ENCODE measurements at places on chromosomes 16 and 17.

DNA sequence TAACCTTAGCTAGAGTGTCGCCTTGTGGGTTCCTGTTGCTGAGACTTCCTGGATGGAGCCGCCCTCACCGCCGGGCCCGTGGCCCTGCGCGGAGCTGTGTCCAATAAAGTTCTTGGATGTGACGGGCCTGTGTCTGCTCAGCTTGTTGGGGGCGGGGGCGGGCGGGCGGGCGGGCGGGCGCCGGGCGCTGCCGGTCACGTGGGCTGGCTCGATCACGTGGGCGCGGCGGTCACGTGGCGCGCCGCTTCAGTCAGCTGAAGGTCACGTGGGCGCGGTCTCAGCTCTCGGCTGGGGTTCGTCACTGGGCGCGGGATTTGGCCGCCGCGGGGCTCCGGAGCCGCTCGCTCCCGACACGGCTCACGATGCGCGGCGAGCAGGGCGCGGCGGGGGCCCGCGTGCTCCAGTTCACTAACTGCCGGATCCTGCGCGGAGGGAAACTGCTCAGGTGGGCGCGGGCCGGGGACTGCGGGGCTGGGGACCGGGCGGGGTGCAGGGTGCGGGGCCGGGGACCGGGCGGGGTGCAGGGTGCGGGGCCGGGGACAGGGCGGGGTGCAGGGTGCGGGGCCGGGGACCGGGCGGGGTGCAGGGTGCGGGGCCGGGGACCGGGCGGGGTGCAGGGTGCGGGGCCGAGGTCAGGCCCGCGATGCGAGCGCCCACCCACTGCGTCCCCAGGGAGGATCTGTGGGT lies at the start of gene AMDHD2:
Gene AMDHD2 (plus strand): TSS at position 275 of the 687 bp plus-strand sequence. CDS start 88 bp downstream, at position 363.
- peak; percentile 69 for DNase-seq

DNA sequence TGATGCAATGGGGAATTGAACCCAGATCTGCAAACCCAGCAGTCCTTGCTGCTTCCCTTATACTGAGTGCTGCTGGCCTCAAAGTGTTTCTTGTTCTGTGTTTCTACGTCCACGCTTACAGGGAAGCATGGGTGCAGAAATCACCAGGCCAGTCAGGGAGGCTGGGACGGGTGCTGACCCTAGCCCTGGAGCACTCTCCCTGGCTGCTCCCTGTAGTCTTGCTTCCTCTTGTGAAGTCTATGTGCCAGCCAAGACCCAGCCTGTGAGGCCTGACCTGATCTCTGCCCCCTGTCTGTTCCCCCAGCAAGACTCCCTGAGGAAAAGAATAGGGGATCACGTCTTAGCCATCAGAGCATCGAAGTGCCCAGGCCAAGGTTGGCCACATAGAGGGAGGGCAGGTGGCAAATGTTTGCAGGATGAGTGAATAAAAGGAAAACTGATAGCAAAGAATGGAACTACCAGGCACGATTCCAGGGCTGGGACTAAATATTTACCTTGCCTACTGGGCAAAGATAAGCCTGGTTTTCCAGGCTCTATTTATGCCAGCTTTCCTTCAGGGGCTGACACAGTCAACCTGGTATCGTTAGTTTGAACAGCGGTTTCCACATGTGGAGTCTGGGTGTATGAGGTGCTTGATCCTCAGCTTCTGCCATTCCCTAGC lies 41.2 kb upstream of the RHOT1 start:
- no peak for DNase-seq

GRCh38 chr17:27082775-27083154 lies 211.1 kb upstream of the WSB1 start:
- no peak for DNase-seq

GRCh38 chr16:55370762-55371482 lies 46.9 kb downstream of the IRX6 start:
- DNase-seq: no peak

GRCh38 chr17:73750975-73751374 lies 106.7 kb upstream of the SDK2 start:
- DNase-seq: no peak

- DNase-seq: no peak
These were observed 29.5 kb downstream of the KAT7 start for GRCh38 chr17:49817993-49818392.

DNA sequence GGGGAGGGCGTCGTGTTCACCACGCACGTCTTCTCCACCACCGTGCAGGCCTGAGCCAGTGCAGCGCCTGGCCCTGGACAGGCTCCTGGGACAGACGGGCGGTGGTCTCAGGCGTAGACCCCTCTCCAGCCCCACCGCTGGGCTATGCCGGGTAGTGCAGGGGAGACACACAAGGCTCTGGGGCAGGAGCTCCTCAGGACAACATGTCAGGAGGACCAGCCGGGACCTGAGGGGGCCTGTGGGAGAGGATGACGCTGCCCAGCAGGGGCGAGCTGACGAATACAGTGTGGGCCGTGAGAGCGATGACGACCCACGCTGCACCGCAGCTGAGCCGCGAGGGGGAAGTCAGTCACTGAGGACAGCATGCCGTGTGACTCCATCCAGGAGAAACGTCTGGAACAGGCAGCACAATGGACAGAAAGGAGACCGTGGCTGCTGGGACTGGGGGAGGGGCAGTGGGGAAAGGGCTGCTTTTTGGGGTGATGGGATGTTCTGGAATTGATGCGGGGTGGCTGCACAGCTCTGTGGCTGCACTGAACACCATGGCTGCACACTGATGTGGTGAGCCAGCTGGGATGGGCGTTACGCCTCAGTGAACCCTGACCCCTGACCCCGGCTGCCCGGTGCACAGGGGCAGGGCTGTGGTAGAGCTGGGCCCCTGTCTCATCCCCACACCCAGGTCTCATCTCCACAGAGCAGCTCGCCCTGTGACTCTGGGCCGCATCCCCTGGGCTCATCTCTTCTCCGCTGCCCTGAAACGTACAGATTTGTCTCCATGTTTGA lies 20.2 kb downstream of the DNASE1 start:
- no peak for DNase-seq

DNA sequence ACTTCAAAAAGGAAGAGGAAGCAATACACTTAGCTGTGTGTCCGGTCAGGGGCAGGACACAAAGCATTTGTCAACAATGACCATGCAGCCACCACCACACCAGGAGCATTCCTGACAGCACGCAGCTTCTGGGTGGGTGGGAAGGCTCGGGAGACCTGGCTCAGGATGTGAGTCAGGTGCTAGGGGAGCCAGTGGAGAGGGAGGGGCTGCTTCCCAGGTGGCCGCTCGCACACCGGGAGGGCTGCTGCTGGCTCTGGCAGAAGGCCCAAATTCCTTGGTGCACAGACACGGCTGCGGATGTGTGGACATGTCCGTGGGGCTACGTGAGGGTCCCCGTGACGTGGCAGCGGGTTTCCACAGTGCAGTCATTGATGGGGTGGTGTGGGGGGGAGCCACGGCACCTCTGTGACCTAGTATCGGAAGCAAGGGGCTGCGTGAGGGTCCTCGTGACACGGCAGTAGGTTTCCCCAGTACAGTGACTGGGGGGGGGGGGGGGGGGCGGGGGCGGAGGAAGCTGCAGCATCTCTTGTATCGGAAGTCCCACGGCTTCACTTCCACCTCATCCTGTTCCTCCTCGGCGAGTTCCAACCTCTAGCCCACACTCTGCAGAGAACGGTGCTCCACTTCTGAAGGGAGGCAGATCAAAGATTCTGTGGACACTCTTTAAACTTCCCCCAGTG lies 112.8 kb downstream of the ZNF778 start:
- peak; percentile 92 for DNase-seq

DNA sequence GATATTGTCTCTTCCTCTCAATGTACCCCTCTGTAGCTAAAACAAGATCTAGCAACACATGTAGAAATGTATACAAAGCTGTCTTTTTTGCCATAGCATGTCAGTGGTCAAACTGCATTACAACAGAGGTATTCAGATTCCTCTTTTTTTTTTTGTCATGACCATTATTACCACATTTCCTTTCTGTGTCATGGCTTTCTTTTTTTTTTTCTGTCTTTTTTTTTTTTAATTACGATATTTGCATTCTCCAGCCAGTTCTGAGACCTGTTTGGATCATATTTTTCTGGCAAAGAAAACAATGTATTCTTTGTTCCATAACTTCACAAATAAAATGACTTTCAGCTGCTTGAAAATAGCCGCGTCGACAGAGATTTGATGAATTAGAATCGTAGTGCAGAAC lies 27.4 kb upstream of the CAPNS2 start:
- DNase-seq: no peak

- DNase-seq: no peak
These were observed 12.6 kb upstream of the FUS start for GRCh38 chr16:31167315-31167714.

GRCh38 chr16:270381-271255 lies 5.1 kb downstream of the RGS11 start:
- no peak for DNase-seq

DNA sequence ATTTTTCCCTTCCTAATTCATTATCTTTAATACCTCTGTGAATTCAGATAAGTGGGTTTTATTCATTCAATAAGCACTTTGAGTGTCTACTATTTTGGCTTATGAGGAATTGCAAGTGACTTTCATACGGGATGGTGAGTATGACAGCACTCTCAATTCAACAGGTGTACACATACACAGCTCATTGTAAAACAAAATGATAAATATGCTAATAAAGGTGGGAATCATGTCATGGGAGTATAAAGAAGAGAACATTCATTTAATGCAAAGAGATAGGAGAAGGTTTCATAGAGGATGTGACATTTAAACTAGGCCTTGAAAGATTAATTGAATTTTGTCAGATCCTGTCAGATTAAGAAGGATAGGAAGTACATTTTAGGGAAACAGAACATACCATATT lies 19.4 kb downstream of the NACA2 start:
- DNase-seq: no peak

DNA sequence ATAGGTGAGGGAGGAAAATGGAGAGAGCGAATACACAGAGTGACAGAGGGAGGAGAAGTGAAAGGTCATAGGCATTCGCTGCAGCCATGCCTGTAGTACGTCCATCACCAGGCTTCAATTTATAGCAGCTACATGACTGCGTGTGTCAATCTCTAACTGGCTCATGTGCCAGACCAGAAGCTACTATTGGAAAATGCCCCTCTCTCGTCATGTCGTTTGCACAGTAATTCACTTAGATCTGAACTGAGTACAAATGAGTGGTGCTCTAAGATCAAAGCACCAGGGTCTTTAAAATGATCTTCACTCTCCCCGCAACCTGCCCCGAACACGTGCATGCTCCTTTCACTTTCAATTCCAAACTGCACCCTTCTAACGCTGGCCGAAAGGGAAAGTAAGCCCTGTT lies 51.3 kb downstream of the ADCY9 start:
- no peak for DNase-seq

GRCh38 chr17:76865174-76865573 lies 3.0 kb upstream of the MGAT5B start:
- no peak for DNase-seq

GRCh38 chr17:72097144-72097543 lies 23.7 kb upstream of the SOX9 start:
- no peak for DNase-seq

GRCh38 chr16:30108059-30108850 lies 5.1 kb downstream of the GDPD3 start:
- no peak for DNase-seq

- no peak for DNase-seq
These were observed 85.1 kb downstream of the SOCS1 start for GRCh38 chr16:11170696-11171447.

- peak; percentile 90 for DNase-seq
These were observed 28.4 kb upstream of the MED13 start for GRCh38 chr17:62093188-62094155.

DNA sequence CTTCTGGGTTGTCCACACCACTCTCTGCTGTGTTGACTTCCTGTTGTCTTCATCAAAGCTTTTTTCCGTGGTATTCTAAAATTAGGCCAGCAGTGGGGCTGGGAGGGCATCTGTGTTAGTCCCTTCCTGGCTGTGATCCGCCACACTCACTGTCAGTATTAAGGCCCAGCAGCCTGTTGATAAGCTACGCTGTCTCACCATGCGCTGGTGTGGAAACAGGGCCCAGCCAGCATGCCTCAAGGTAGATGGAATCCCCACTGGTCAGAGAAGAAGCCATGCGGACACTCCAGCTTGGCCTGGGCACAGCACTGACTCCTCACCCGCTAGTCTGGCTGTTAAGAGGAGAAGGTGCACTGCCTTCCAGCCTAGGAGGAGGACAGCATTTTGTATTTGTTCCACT lies 11.4 kb downstream of the CDR2L start:
- no peak for DNase-seq

- DNase-seq: no peak
These were observed at the start of gene LGALS9 for GRCh38 chr17:27630607-27631410. Gene LGALS9 (plus strand): TSS chr17:27631188. CDS start chr17:27631266, 78 bp downstream.

GRCh38 chr17:72751746-72752145 lies 340.7 kb downstream of the SLC39A11 start:
- DNase-seq: no peak

GRCh38 chr17:79591695-79592094 lies 19.2 kb downstream of the RBFOX3 start:
- DNase-seq: no peak

DNA sequence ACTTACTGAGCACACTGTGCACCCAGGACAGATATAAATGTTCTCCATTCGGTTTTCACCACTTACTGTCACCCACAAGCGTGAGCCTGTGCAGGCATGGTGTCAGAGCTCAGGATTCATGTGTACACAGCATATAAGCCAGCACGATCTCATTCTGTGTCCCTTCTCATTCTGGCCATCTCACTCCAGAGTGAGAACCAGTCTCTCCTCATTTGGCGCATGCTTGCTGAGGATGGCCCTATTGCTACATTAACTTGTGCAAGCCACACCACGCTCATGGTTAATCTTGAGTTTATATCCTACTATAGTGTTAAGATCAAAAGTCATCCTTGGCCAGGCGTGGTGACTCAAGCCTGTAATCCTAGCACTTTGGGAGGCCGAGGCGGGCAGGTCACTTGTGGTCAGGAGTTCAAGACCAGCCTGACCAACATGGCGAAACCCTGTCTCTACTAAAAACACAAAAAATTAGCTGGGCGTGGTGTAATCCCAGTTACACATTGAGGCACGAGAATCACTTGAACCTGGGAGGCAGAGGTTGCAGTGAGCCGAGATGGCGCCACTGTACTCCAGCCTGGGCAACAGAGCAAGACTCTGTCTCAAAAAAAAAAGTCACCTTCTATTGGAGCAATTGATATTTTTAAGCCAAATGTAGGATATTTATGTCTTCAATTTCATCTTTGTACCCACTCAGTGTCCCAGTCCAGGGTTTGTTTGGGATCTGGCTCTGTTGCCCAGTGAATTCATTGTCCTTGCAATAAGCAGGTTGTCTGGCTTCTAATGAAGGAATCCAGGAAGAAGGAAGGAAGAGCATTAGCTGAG lies 20.9 kb downstream of the SOCS1 start:
- no peak for DNase-seq

GRCh38 chr17:74842599-74843351 lies 16.9 kb downstream of the GRIN2C start:
- peak; percentile 56 for DNase-seq

DNA sequence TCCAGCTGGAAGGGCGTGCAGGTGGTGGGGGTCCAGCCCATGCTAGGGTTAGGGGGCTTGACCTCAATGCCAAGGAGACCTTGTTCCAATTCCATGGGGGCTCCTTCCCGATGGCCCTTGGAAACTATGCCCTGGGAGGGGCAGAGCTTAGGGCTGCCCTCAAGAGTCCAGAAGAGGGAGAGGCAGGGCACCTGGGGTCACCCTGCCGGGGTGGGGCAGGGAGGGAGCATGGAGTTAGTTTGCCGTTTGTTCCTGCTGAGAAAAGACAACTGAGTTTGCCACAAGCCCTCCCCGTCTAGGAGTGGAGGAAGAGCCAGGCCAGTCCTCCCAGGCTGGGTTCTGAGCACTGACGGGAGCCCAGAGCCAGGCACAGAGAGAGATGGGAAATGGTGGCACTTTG lies 21.4 kb downstream of the MMP15 start:
- no peak for DNase-seq
